Esophagus muscularis mucosa (tissue), 4 donors: ENCODE measurements at places on chromosomes 7 and 10. TPM values are rescaled to one million over a fixed set of nuclear protein-coding genes. Genes with fewer than 3 reads are reported as not detected.

LOXL4 gene
- 10.0 TPM for total RNA-seq

RSBN1L gene
- total RNA-seq: 17.0 TPM

CPA2 gene
- not detected for total RNA-seq

PNLIPRP2 gene
- not detected for total RNA-seq

GPER1 gene
- 4.6 TPM for total RNA-seq

HACD1 gene
- total RNA-seq: 79.9 TPM

PRLHR gene
- 1.9 TPM for total RNA-seq

GRCh38 chr7:35353481-35353880 is 99.6 kb upstream of the TBX20 start:
- no peak for DNase-seq
- no peak overlapping the region for H3K4me3 ChIP-seq
- peaks cover 7% of the 10 kb centered on the region for H3K4me1 ChIP-seq
- H3K27me3 ChIP-seq: no peaks in the 10 kb centered on the region
- H3K36me3 ChIP-seq: no peaks in the 10 kb centered on the region
- no peak overlapping the region for H3K27ac ChIP-seq

DNA sequence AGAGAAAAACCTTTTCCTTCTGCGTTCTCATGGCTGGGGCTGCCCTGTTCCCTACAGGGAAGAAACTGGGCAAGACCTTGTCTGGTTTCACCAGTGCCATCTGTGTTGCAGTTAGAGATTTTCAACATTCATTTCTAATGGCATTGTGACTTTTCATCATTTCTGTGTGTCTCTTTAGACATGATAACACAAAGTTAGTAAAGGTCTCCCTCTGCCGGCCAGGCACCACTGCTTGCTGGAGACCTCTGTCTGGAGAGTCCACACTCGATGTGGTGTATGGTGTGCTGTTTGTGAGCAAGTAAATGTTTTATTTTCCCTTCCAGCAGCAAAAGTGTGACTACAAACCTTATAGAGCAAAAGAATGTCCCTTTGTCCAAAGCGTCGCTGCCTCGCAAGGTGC is 213.5 kb downstream of the PAXIP1 start:
- no peak for DNase-seq
- no peak overlapping the region for H3K27ac ChIP-seq
- H3K36me3 ChIP-seq: no peaks in the 10 kb centered on the region
- no peak overlapping the region for H3K4me3 ChIP-seq
- H3K4me1 ChIP-seq: peaks cover 6% of the 10 kb centered on the region

DNA sequence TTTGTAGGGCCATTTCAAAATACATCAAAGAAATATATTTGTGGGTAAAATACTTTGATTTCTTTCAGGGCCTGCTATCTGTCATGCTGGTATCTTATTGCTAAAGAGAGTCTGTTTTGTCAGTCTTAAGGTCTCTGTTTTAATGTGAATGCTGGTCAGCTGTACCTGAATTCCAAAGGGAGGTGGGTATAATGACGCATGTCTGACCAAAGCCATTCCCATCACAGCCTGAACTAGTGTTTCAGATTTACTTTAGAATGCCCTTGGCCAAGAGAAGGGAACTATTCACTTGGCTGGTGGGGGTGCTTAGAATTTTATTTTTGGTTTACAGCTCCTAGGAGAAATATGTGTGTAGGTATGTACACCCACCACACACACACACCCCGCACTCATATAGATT is 30.6 kb upstream of the MYL10 start:
- DNase-seq: no peak
- no peak overlapping the region for H3K4me3 ChIP-seq
- H3K4me1 ChIP-seq: no peaks in the 10 kb centered on the region
- H3K36me3 ChIP-seq: no peaks in the 10 kb centered on the region
- no peaks in the 10 kb centered on the region for H3K27me3 ChIP-seq

DNA sequence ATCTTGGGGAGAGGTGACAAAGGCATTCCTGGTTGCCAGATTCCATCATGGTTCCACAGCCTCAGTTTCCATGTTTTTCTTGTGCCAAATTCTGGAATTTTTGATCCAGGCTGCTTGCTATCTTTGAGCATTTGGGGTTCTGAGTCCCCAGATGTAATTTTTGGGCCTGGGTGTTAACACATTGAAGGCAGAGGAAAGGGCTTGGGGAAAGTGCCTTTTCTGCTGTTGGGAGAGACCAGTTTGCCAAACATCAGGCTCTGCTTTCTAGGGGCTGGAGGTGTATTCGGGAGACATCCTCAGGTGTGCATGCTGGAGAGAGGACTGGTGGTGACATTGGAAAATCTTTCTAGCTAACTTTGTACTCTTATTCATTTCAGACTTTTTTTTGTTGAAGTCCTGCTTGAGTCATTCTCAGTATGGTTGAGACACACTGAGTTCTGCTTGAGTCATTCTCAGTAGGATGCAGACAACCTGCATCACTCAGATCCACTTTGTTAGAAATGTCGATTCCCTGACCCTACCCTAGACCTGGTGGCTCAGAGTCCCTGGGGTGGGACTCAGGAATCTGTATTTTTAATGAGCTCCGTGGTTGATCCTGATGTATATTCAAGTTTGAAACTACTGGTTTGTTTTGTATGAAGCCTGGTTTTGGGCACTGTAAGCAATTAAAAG is 101.0 kb downstream of the LRMDA start:
- peaks cover 6% of the 10 kb centered on the region for H3K4me1 ChIP-seq
- no peaks in the 10 kb centered on the region for H3K36me3 ChIP-seq
- H3K4me3 ChIP-seq: no peak overlapping the region
- no peak overlapping the region for H3K27ac ChIP-seq

DNA sequence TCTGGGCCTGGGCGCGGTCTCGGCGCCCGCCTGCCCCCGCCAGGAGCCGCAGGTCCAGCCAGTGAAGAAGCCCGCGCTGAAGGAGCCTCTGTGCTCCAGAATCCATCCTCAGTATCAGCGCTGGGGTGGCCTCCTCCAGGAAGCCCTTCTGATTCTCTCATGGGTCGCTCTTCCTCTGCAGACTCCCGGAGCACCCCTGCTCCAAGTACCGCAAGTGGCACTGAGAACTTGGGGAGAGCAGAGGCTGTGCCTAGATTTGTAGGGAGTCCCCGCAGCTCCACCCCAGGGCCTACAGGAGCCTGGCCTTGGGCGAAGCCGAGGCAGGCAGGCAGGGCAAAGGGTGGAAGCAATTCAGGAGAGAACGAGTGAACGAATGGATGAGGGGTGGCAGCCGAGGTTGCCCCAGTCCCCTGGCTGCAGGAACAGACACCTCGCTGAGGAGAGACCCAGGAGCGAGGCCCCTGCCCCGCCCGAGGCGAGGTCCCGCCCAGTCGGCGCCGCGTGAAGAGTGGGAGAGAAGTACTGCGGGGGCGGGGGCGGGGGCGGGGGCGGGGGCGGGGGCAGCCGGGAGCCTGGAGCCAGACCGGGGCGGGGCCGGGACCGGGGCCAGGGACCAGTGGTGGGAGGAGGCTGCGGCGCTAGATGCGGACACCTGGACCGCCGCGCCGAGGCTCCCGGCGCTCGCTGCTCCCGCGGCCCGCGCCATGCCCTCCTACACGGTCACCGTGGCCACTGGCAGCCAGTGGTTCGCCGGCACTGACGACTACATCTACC is at the start of gene ALOX5:
Gene ALOX5, plus strand, starts transcription at position 641 of the 774 bp plus-strand sequence. Its CDS starts 64 bp downstream, at position 705.
- H3K27ac ChIP-seq: peak within 1 kb of the TSS; percentile 58
- peaks cover 24% of the 10 kb centered on the region for H3K27me3 ChIP-seq
- DNase-seq: peak; percentile 93

GRCh38 chr10:108970016-108970415 is 953.3 kb downstream of the XPNPEP1 start:
- H3K27me3 ChIP-seq: no peaks in the 10 kb centered on the region
- H3K4me3 ChIP-seq: no peak overlapping the region
- H3K4me1 ChIP-seq: no peaks in the 10 kb centered on the region
- H3K27ac ChIP-seq: no peak overlapping the region
- H3K36me3 ChIP-seq: no peaks in the 10 kb centered on the region

DNA sequence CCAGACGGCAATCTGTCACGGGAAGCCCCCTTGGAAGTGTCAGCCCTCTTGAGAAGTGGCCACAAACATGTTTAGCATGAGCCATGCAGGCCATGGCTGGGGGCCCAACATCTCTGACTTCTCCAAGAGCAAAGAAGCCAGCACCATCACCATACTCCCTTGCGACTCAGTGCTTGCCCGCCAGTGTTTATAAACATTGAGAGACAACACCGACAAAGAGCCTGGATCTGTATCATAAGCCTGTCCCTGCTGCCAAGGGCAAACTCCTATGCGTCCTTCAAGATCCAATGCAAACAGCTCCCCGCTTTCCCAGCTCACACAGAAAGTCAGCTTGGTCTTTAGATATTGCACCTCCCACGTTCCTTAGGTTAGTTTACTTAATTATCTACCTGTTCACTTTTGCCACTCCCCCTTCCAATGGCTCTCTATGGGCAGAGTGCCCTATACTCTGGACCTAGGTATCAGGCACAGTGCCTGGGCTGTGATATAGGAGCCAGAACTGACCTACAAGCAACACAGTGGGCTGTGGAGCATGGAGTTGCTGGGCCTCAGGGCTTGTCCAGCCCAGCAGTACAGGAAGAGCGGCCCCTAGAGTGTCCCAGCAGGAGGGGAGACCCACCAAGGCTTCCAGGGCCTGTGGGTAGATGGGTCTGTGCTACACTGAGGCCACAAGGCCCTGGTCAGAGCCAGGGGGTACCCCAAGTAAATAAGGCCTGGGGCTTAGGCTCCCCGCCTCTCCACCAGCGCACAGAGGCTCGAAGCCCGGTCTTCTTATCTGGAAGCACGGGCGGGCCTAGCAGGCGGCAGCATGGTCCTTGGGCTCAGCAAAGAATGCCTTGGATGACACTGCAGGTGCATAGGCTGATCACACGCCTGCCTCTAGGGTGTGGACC is 37.7 kb downstream of the CAMK2B start:
- no peak overlapping the region for H3K27ac ChIP-seq
- H3K36me3 ChIP-seq: no peaks in the 10 kb centered on the region
- H3K4me3 ChIP-seq: no peak overlapping the region
- H3K27me3 ChIP-seq: no peaks in the 10 kb centered on the region

DNA sequence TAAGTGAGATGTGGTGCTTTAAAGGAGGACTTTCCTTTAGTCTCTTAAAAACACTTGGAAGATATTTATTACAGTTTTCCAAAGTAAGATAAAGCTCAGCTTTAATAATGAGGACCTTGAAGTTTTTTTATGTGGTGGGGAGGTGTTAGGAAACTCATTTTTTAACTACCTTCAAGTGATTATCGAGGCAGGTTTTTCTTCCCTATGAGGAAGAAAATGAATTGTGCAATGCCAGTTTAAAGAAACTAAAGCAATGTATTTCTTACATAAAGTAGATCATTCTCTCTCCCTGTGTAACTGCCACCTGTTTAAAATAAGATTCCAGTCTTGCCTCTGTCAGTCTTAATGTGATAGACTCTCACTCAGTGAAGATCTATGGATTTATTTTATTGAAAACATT is 27.9 kb downstream of the ZEB1 start:
- no peak overlapping the region for H3K4me3 ChIP-seq
- peaks cover 66% of the 10 kb centered on the region for H3K4me1 ChIP-seq
- H3K27ac ChIP-seq: no peak overlapping the region

- H3K4me3 ChIP-seq: no peak overlapping the region
- no peak for DNase-seq
- H3K36me3 ChIP-seq: no peaks in the 10 kb centered on the region
These were observed 101.2 kb downstream of the ARL4A start for GRCh38 chr7:12788591-12788990.

DNA sequence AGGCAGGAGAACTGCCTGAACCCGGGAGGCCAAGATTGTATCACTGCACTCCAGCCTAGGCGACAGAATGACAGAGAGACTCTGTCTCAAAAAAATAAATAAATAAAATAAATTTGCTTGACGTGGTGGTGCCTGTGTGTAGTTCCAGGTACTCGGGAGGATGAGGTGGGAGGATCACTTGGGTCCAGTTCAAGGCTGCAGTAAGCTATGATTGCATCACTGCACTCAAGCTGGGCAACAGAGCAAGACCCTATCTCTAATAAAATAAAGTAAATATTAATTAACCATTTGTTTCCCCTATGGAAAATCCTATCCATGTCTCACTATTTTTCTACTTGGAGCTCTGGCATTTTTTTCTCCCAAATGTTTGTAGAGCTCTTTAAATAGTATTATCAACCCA is 36.3 kb downstream of the LRRC20 start:
- peaks cover 3% of the 10 kb centered on the region for H3K4me1 ChIP-seq
- H3K27me3 ChIP-seq: no peaks in the 10 kb centered on the region
- no peak overlapping the region for H3K4me3 ChIP-seq
- no peak overlapping the region for H3K27ac ChIP-seq
- H3K36me3 ChIP-seq: no peaks in the 10 kb centered on the region

DNA sequence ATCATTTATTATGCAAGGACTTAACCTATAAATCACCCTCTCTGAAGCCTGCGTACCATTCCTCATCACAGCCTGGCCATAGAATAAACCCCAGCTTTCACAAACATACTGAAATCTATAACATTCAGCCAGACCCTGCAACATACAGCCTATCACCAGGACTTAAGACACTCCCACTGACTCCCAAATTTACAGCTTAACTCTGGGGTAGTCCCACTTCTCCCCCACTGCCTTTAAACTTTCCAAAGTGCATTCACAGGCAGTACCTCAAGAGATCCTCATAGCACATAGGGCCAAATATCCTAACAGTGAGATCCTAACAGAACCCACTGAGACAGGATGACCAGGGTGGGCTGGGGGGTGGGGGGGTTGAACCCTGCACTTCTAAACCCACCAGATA is 3.5 kb downstream of the LDB1 start:
- peak overlapping the region; percentile 99 for H3K27ac ChIP-seq
- DNase-seq: no peak
- H3K27me3 ChIP-seq: no peaks in the 10 kb centered on the region
- peaks cover 1% of the 10 kb centered on the region for H3K36me3 ChIP-seq

DNA sequence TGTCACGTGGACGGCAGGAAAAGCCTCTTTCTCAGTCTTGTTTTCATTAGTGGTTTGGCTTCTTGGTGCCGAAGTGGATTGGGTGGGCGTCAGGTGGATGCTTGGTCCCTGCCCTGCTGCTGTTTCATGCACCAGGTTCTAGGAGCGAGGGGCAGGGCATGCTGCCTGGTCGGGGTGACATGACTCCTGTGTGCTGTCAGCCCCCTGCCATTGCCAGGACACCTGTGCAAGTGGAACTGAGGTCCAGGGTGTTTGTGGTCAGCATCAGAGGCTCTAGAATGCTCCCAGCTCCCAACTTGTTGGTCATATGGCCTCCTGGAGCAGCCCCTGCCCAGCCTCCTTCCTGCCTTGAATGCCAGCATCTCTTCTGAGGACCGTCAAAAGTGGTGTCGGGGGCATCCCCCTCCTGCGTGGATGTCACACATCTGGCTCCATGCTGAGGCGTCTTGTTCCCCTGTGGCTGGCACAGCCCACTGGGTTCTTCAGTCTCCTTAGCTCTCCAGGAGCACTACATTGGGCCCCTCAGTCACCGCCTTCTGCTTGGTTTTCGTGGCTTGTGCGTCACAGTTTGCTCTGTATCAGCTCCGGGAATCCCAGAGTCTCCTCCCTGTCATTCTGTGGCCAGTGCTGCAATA is 24.8 kb downstream of the ADCY1 start:
- H3K27ac ChIP-seq: no peak overlapping the region
- peak; percentile 85 for DNase-seq
- H3K4me3 ChIP-seq: no peak overlapping the region
- H3K4me1 ChIP-seq: no peaks in the 10 kb centered on the region
- no peaks in the 10 kb centered on the region for H3K36me3 ChIP-seq

- H3K4me1 ChIP-seq: peaks cover 18% of the 10 kb centered on the region
- no peak for DNase-seq
- H3K36me3 ChIP-seq: no peaks in the 10 kb centered on the region
- peak overlapping the region; percentile 92 for H3K4me3 ChIP-seq
- H3K27ac ChIP-seq: peak overlapping the region; percentile 97
- H3K27me3 ChIP-seq: no peaks in the 10 kb centered on the region
These were observed 788 bp upstream of the CACNA2D1 start for GRCh38 chr7:82444220-82444909.

GRCh38 chr10:17003151-17003550 is 126.5 kb downstream of the CUBN start:
- peaks cover 66% of the 10 kb centered on the region for H3K4me1 ChIP-seq
- no peaks in the 10 kb centered on the region for H3K36me3 ChIP-seq
